ENCODE measurements at places on chromosomes 12 and 14. TPM values are rescaled to one million over a fixed set of nuclear protein-coding genes. Genes with fewer than 3 reads are reported as not detected.

DNA sequence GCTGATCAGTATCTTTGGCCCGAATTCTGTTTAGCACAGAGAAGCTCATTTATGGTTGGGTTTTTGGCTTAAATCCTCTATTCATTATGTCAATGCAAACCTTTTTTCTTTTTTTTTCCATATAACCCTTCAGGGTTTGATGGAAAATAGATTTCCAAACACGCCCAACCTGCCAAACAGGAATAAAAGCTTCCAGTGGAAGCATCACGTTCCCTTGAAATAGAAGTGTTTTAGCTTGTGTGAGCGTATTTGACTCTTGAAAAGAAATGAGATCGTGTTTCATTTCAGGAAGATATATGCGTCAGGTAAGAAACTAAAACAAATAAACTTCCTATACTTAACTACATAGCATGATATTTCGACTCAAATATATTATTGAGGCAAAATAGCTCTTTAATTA, at the start of gene PIK3C2G:
Gene PIK3C2G, plus strand, starts transcription at position 246 of the 400 bp plus-strand sequence. CDS start 20,564 bp downstream, outside the sequence.
- H3K4me3 ChIP-seq: no peak within 1 kb of the TSS
- peak within 1 kb of the TSS; percentile 51 for H3K27ac ChIP-seq
- no peak for DNase-seq
- peaks cover 15% of the 10 kb centered on the region for H3K4me1 ChIP-seq

- DNase-seq: peak; percentile 78
- no peaks in the 10 kb centered on the region for H3K27me3 ChIP-seq
- H3K36me3 ChIP-seq: no peaks in the 10 kb centered on the region
- peaks cover 18% of the 10 kb centered on the region for H3K4me1 ChIP-seq
Observed at GRCh38 chr14:78836777-78837176, 666.6 kb downstream of the NRXN3 start.

- DNase-seq: no peak
- H3K4me3 ChIP-seq: no peak overlapping the region
- H3K27me3 ChIP-seq: no peaks in the 10 kb centered on the region
- H3K27ac ChIP-seq: no peak overlapping the region
Observed at GRCh38 chr14:103994535-103995184, 52.3 kb upstream of the RD3L start.

DNA sequence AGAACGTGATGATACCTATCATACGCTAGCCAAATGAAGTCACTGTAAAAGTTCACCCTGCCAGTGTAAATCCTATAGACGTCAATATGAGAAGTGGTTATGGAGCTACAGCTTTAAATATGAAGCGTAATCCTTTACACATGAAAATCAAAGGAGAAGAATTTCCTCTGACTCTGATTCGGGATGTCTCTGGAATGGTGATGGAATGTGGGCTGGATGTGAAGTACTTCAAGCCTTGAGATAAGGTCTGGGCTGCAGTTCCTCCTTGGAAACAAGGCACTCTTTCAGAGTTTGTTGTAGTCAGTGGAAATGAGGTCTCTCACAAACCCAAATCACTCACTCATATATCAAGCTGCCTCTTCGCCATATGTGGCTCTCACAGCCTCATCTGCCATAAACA, 53.1 kb upstream of the NAP1L1 start:
- no peak overlapping the region for H3K4me3 ChIP-seq
- no peak for DNase-seq
- peaks cover 13% of the 10 kb centered on the region for H3K36me3 ChIP-seq
- no peak overlapping the region for H3K27ac ChIP-seq

GRCh38 chr14:55180006-55180405, 11.4 kb downstream of the DLGAP5 start:
- H3K36me3 ChIP-seq: peaks cover 83% of the 10 kb centered on the region
- no peaks in the 10 kb centered on the region for H3K27me3 ChIP-seq
- H3K4me1 ChIP-seq: no peaks in the 10 kb centered on the region
- no peak overlapping the region for H3K4me3 ChIP-seq
- DNase-seq: no peak

- no peak for DNase-seq
- no peak overlapping the region for H3K27ac ChIP-seq
- no peaks in the 10 kb centered on the region for H3K27me3 ChIP-seq
- H3K4me3 ChIP-seq: no peak overlapping the region
- H3K4me1 ChIP-seq: no peaks in the 10 kb centered on the region
Observed at GRCh38 chr12:4769073-4769472, 48.9 kb downstream of the GALNT8 start.

GRCh38 chr12:13169272-13169671, 27.3 kb upstream of the EMP1 start:
- H3K27ac ChIP-seq: no peak overlapping the region
- H3K4me1 ChIP-seq: peaks cover 32% of the 10 kb centered on the region
- H3K4me3 ChIP-seq: no peak overlapping the region

GRCh38 chr12:19855851-19856250, 416.6 kb downstream of the AEBP2 start:
- H3K27ac ChIP-seq: no peak overlapping the region
- H3K36me3 ChIP-seq: peaks cover 2% of the 10 kb centered on the region
- DNase-seq: no peak

DNA sequence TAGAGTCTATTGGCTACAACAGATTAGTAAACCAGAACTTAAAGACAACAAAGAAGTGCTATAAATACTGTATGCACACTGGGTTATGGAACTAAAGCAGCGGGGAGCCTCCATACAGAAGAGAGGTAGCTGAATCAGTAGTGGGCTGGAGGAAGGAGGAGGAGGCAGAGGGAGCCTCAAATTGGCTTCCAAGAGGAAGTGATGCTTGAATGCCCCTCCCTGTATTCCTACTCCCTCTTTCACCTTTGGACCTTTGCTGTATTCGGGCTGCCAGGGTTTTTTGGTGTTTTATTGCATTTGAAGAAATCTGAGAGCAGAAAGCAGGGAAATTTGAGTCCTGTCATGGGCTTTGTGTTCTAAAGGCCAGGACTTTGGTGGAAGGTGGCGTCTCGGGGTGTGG, 104.0 kb upstream of the PTPRB start:
- no peak overlapping the region for H3K4me3 ChIP-seq
- H3K27ac ChIP-seq: no peak overlapping the region
- DNase-seq: no peak
- no peaks in the 10 kb centered on the region for H3K4me1 ChIP-seq

- no peak overlapping the region for H3K27ac ChIP-seq
- no peak overlapping the region for H3K4me3 ChIP-seq
- H3K36me3 ChIP-seq: no peaks in the 10 kb centered on the region
Observed at GRCh38 chr12:52235001-52235764, 2.1 kb downstream of the KRT7 start.

DNA sequence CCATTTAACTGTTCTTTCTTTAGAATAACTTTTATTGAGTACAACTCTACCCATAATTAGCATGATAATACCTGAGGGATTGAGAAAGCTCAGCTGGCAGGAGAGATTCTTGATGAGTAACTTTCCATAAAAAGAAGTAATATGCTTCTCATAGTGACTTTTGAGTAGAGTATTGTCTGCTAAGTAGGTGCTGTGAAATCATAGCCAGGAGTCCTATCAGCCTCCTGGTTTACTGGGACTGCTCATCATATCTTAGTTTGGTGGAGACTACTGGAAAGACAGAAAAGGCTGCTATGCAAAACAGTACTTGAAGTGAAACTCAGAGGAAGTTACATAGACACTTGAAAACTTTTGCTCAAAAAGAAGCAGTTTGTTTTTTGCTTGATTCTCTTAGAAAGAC, 113.3 kb upstream of the ATP2B1 start:
- H3K4me1 ChIP-seq: peaks cover 8% of the 10 kb centered on the region
- H3K36me3 ChIP-seq: no peaks in the 10 kb centered on the region
- no peak overlapping the region for H3K27ac ChIP-seq
- no peak for DNase-seq
- no peak overlapping the region for H3K4me3 ChIP-seq
- H3K27me3 ChIP-seq: no peaks in the 10 kb centered on the region

- DNase-seq: no peak
- no peak overlapping the region for H3K4me3 ChIP-seq
- no peak overlapping the region for H3K27ac ChIP-seq
Observed at GRCh38 chr12:104568935-104569334, 112.2 kb downstream of the CHST11 start.

DNA sequence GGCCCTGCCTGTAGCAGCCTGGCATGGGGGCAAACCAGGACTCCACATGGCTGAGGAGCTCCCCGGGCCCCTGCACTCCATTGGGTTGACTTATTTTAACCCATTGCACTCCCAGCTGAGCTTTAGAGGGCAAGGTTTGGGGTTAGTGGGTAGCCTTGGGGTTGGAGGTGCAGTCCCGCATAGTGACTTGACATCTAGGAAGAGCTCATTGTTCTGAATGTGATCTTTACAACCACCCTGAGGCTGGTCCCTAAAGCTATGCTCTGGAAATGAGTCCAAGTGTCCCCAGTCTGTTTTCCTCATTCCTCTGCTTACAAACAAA, 36.4 kb downstream of the NFKBIA start:
- H3K27ac ChIP-seq: no peak overlapping the region
- H3K36me3 ChIP-seq: no peaks in the 10 kb centered on the region
- peaks cover 22% of the 10 kb centered on the region for H3K4me1 ChIP-seq
- H3K4me3 ChIP-seq: no peak overlapping the region

- peak overlapping the region; percentile 70 for H3K4me3 ChIP-seq
- H3K27me3 ChIP-seq: peaks cover 31% of the 10 kb centered on the region
- peak; percentile 34 for DNase-seq
- H3K4me1 ChIP-seq: peaks cover 23% of the 10 kb centered on the region
- no peak overlapping the region for H3K27ac ChIP-seq
- H3K36me3 ChIP-seq: no peaks in the 10 kb centered on the region
Observed at GRCh38 chr14:104135904-104136471, 2.4 kb upstream of the KIF26A start.

Gene PPP2R5E
- 59.0 TPM for total RNA-seq

Gene BCAT1
- 267 TPM for total RNA-seq

Gene C12orf54
- not detected for total RNA-seq

Gene CMKLR1
- 1.4 TPM for total RNA-seq

Gene GOLT1B
- total RNA-seq: 37.1 TPM

Measured in WTC11 (cell line).